ENCODE measurements at places on chromosomes 7 and 10.

GRCh38 chr10:27699776-27700175 lies 45.8 kb downstream of the MKX start:
- no peak for DNase-seq

DNA sequence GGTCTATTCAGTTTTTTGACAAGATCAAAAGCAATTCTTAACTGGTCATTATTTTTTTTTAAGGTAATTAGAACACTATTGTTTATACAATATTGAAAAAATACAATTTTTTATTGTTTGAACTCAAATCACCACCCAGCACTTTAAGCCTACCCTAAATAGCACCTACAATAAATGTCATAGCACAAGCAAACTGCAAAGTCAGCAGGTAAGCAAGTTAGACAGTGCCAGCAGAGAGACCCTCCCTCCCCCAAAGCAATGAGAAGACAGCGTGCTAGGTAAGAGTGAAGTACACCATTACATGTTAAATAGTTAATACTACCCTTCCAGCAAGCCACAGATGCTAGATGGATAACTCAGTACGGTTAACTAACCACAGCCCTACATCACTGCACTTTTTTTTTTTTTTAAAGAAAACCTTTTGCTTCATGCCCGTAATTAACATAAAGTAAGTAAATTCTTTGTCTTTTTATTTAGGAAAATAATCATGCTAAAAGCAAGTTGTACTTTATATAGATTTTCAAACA lies 120.0 kb downstream of the UBE2H start:
- DNase-seq: no peak

- no peak for DNase-seq
Measured at GRCh38 chr10:106134326-106135000, 1030.0 kb downstream of the SORCS1 start.

DNA sequence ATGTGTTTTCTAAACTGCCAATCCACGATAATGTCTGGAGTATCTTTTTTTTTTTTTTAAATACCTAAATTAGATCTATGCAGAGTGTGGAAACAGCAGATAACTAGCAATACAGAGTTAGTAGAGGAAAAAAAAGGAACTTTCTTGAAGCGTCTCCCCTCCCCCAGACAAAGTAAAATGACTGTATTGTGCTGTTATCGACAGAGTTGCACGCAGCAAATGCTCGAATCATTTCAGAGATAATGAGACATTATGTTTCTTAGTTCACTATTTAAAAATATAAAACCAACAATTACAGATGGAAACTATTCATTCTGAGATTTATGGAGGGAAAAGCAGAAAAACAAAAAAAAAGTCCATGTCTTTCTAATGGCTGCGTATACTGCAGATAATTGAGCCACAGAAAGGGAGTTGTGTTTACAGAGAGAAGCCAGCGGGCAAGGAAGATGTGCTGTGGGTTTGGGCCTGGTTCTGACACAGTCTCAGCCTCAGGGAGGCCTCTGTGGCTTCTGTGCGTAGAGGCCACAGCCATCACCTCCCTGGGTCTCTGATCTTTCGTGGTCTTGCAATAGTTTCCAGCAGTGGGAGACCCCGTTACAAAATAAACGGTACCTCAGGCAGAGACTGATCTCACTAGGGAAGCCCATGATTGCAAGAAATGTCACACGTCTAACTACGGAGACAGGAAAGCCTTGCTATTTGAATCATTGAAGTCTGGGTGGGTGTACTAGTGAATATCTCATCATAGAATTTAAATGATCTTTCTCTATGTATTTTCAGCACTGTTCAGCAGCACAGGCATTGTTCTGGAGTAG lies 19.1 kb upstream of the KLF6 start:
- peak; percentile 88 for DNase-seq

DNA sequence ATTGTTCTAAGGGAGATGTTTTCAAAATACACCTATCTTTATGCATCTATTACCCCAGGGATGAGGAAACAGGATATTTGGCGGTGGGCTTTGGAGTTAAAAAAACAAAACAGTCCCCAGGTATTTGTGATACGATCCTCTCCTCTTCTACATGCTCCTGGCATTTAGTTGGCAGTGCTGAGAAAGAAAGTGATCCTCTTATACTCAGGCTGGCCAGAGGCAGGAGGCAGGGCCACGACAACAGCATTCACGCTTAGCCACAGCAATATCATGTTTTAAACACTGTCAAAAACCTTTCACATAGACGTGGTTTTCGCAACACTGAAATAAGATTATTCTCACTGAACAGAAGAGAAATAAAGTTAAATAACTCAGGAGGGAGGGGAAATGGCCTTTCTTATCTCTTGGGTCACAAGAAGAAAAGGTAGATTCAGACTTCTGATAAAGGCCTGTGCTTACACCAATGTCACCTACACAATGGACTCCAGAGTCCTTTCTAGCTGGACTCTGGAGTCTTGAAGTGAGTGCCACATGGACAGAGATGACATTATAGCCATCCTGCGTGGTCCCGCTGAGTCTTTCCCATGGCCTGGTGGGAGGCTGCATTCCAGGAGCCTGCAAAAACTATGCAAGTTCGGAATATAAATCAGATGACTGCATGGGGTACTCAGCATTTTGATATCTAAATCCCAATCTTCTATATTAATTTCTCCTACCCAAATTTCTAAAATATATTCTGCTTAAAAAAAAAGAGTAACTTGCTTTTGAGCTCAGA lies 88.7 kb downstream of the PIP4K2A start:
- DNase-seq: no peak

GRCh38 chr7:65387891-65388290 lies 14.2 kb downstream of the ZNF92 start:
- DNase-seq: no peak

GRCh38 chr7:150442811-150443210 lies 7.6 kb upstream of the GIMAP8 start:
- no peak for DNase-seq

DNA sequence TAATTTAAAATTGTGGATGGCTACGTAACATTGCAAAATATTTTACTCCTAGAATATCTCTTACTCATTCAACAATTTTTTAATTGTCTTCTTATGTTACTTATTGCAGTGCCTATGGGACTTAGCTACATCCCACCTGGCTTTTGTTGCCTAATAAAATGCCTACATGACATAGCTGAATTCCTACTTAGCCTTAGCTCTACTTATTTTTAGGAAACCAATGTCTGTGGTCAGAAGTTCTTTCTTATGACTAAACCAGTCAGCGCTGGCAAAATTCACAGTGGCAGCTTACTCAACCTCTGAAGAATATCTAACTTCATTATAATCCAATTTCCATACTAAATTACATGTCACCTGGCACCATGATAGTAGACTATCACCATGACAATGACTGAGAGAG lies 1612.4 kb upstream of the LRRTM3 start:
- DNase-seq: no peak

- peak; percentile 32 for DNase-seq
Measured at GRCh38 chr7:156156734-156157408, 344.6 kb upstream of the SHH start.

GRCh38 chr10:22010973-22011408 lies 7.5 kb upstream of the DNAJC1 start:
- peak; percentile 76 for DNase-seq

DNA sequence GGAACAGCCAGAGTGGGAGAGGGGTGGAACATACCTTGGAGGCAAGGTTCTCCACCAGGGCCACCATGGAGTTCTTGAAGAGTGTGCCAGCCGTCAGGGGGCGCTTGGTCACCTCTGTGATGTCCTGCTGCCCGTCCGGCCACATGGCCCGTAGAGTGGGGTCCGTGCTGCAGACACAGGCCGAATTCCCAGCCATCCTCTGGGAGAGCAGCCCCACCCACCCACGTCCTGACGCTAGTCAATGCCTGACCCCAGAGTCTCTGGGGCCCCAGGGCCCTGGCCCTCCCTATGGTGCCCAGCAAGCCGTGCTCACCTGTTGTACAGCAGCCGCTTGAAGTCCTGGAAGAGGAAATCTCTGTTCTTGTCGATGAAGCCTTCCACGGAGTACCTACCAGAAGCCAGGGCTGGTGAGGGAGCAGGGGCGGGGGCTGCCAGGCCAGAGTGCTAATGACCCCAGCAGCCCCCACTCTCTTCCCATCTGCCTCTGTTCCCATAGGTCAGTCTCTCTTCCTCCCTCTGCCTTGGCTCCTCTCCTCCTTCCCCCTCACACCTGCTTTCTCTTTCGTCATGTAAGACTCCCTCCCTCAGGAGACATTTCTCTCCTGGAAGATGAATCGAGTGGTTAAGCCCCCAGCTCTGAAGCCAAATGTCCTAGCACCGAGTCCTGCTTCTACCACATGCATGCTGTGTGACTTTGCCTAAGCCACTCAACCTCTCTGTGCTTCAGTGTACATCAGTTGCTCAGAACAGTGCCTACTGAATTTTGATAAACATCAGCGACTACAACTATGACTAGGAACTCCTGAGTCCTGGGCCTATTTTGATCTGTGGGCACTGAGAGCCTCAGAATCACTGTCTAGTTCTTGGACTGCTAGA lies 11.0 kb downstream of the MYO1G start:
- DNase-seq: no peak

DNA sequence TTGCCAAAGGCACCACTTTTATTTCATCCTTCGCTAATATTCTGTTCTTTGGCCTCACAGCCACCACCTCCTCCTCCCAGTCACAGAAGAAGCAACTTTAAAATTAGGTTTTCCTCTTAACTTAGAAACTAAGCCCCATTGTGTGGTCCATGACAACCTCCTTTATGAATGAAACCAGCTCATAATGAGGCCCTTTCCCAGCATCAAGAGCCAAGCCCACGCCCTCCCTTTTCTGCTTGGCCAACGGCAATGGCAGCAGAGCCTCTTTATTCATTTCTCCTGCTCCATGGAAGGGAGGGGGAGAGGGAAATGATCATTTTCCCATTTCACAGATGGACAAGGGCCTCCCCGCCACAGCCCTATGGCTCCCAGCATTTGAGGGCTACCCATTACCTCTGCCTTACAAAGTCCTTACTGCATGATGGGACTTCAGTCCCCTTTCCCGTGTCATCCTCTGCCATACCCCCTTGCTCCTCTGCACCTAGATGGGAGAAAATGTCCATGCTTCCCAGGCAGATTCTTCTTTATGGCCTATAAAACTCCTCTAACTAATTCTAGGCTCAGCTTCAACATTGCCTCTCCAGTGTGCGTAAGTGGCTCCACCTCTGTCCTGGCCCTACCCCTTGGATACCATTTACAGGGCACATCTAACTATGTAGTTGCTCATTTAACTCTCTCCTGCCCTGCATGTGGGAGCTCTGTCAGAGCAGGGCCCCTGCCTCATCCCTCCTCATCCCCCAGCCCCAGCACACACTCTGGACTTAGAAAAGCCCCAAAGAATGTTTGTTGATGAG lies 475.5 kb downstream of the RPS24 start:
- DNase-seq: no peak

GRCh38 chr7:41517771-41518170 lies 185.1 kb downstream of the INHBA start:
- DNase-seq: no peak

- DNase-seq: no peak
Measured at GRCh38 chr7:79290841-79291497, 162.5 kb downstream of the MAGI2 start.

DNA sequence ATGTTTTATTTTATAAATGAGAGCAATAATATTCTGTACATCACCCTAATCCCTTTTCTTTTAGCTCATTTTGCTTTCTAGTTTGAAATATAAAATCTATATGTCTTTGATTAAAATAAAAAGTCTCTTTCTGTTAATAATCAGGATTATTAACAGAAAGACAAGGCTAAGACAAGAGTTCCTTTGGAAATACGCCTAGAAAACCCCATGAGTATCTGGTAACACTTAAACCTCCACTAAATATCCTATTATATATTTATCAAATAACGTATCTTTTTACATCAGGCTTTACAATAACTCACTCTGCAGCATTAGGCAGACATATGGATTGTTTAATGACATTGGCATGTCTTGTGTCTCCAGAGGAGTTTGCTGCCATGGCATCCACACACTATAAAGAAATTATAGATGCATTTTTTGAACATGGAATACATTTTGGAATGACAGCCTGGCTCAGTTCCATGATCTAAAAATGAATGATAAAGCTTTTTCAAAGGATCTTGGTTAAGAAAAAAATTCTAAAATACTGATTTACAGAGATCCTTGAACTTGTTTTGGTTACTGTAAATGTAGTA lies 98.7 kb downstream of the TMEM26 start:
- no peak for DNase-seq

DNA sequence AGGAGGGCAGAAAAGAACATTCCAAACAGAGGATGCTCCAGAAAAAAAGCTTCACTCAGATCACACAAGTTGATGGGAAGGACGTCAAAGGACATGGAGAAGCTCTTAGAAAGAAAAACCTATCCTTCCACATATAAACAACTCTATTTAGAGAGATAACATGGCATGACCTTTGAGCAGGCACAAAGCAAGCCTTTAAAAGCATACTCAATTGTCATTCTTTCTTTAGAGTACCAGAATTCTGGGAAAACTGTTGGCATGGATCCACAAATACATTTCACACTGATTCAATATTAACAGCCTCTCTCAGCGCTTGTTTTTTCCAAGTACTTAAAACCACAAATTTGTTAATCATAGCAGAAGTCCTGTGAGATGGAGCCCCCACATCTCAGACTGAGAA lies 7.3 kb upstream of the ABLIM1 start:
- no peak for DNase-seq

All from suppressor macrophage (primary cell).